ENCODE measurements at places on chromosomes 4 and X. TPM values are rescaled to one million over a fixed set of nuclear protein-coding genes. Genes with fewer than 3 reads are reported as not detected.

ASB5 gene
- not detected for total RNA-seq

PPP2R2C gene
- not detected for total RNA-seq

PITX2 gene
- total RNA-seq = 1.2 TPM

MAGEC2 gene
- total RNA-seq = not detected

SCML1 gene
- 5.5 TPM for total RNA-seq

JCHAIN gene
- not detected for total RNA-seq

SLIT2 gene
- total RNA-seq = 33.3 TPM

PHF8 gene
- 11.7 TPM for total RNA-seq

IL1RAPL2 gene
- total RNA-seq = not detected

GSX2 gene
- not detected for total RNA-seq

NCBP2L gene
- total RNA-seq = not detected

CXCL6 gene
- 6.4 TPM for total RNA-seq

CTAG1B gene
- not detected for total RNA-seq

HSD17B10 gene
- 119 TPM for total RNA-seq

MAGEA10 gene
- total RNA-seq = not detected
